ENCODE measurements at places on chromosomes 2 and 18. TPM values are rescaled to one million over a fixed set of nuclear protein-coding genes. Genes with fewer than 3 reads are reported as not detected.
A peak's percentile ranks its signal among the peaks of the same experiment; 100 is the strongest.

- H3K4me1 ChIP-seq, result peaks cover 7% of the 10 kb centered on the region
- H3K4me3 ChIP-seq, result peak overlapping the region; percentile 53
- no peak overlapping the region for H3K27ac ChIP-seq
- DNase-seq, result no peak
Observed at GRCh38 chr2:98730053-98730706, 752 bp downstream of the MGAT4A start.

The POLR1B gene
- total RNA-seq, result 15.0 TPM

GRCh38 chr18:2423761-2424160, 147.5 kb downstream of the METTL4 start:
- H3K36me3 ChIP-seq, result no peaks in the 10 kb centered on the region
- H3K27ac ChIP-seq, result no peak overlapping the region
- H3K4me1 ChIP-seq, result no peaks in the 10 kb centered on the region
- no peak overlapping the region for H3K4me3 ChIP-seq
- DNase-seq, result no peak

DNA sequence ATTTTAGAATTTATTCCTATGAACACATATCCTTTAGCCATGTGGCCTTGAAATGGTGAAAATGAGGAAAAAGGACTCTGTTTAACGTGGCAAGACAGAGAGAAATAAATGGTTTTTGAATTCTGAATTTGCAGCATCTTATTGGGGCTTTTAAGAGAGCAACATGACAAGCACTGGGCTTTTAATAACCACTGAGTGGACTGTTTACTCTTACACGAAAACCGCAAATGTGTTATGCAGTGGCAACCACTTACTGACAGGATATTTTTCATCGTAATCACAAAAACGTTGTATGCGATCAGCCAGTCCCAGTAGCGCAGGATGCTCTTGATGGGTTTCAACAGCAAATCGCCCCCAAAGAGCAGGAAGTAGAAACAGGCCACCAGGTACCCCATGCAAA, 226.6 kb downstream of the NAPG start:
- DNase-seq, result no peak
- no peaks in the 10 kb centered on the region for H3K27me3 ChIP-seq
- peaks cover 24% of the 10 kb centered on the region for H3K36me3 ChIP-seq
- H3K4me1 ChIP-seq, result no peaks in the 10 kb centered on the region
- H3K4me3 ChIP-seq, result no peak overlapping the region

DNA sequence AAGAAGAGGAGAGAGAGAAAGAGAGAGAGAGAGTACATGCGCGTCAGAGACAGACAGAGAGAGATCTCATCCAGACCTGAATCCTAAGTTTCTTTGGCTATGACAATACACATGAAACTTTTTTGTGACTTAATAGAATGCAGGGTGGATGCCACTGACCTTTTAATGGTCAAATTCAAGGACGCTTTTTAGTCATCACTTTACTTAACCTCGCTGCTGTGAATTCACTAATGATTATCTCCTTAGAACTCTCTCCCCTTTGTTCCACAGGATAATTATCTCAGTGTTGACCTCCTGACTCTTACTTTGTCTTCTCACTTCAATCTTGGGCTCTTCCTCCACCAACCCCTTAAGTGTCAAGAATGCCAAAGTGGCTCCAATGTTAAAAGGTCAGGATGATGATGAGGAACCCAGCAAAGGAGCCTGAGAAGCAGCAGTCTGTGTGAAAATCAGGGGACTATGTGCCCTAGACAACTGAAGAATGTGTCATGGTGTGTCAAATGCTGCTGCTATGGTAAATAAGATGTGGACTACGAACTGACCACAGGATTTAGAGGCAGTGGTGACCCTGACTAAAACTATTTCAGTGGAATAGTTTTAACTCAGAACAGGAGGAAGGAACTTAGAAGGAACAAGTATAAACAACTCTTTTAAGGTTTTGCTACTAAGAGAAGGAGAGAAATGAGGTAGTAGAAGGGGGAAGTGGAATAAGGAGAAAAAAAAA, 382.1 kb downstream of the ZEB2 start:
- H3K36me3 ChIP-seq, result peaks cover 2% of the 10 kb centered on the region
- no peak for DNase-seq
- H3K4me1 ChIP-seq, result peaks cover 21% of the 10 kb centered on the region
- H3K27ac ChIP-seq, result peak overlapping the region; percentile 76
- H3K27me3 ChIP-seq, result no peaks in the 10 kb centered on the region
- H3K4me3 ChIP-seq, result no peak overlapping the region

The GREB1L gene
- total RNA-seq, result 2.3 TPM

The NAT8 gene
- not detected for total RNA-seq

DNA sequence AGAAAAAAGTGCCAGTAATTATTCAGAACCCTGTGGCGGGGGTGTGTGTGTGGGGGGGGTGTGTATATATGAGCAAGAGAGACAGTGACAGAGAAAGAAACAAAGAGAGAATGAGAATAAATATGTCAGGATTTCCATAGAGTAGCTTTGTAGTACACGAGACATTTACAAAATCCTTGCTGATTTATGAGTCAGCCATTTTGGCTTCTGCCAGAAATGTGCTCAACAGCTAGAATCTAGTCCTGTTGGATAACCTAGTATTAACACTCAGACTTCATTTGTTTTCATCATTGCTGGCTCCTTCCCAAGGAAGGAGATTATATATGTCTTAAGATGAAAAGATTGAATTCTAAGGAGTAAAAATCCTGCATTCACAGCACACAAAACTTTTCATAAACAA, 140.5 kb upstream of the HNRNPA3 start:
- H3K27me3 ChIP-seq, result peaks cover 15% of the 10 kb centered on the region
- no peak for DNase-seq
- no peak overlapping the region for H3K4me3 ChIP-seq
- no peaks in the 10 kb centered on the region for H3K36me3 ChIP-seq
- H3K4me1 ChIP-seq, result no peaks in the 10 kb centered on the region

DNA sequence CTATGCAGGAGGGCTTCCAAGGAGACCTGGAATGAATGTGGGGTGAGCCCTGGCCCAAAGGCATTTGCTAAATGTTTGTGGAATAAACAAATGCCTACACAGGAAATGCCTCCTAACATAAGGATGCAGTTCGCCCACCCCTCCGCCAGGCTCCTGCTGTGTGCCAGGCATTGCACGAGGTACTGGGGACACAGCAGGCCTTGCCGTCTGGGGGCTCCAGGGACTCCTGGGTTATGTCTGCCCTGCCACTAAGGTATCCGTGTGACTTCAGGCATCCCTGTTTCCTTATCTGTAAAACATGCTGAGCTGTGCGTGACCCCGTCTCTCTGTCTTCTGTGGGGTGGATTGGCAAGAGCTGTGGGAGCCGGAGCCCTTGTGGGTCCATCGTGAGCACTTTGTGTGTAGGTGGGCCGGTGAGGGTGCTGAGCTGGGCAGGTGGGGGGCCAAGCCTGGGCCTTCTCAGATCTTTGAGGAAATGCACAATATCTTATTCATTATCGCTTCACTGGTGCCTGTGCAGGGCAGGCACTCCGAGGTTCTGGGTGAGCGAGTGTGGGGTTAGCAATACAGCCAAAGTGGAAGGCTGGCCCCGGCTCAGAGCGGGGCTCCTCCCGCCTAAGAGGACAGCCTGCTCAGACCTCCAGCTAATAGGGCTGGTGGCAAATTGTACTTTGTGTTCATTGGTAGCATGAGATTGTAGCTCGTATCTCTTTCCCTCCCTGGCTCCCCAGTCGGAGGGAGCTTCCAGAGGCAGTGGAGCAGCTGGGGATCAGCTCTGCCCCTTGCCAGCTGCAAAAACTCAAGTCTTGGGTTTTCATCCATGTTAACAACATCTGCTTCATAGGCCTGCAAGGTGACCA, 126.8 kb downstream of the GLI2 start:
- no peak overlapping the region for H3K27ac ChIP-seq
- DNase-seq, result peak; percentile 85
- H3K4me3 ChIP-seq, result no peak overlapping the region
- peaks cover 3% of the 10 kb centered on the region for H3K36me3 ChIP-seq

Measured in chondrocyte (in vitro differentiated cells).